ENCODE measurements at places on chromosomes 5 and 9.

GRCh38 chr9:135849181-135849580 lies 58.2 kb downstream of the CAMSAP1 start:
- no peak for DNase-seq

GRCh38 chr5:160938532-160938931 lies 86.5 kb upstream of the ATP10B start:
- DNase-seq: no peak

DNA sequence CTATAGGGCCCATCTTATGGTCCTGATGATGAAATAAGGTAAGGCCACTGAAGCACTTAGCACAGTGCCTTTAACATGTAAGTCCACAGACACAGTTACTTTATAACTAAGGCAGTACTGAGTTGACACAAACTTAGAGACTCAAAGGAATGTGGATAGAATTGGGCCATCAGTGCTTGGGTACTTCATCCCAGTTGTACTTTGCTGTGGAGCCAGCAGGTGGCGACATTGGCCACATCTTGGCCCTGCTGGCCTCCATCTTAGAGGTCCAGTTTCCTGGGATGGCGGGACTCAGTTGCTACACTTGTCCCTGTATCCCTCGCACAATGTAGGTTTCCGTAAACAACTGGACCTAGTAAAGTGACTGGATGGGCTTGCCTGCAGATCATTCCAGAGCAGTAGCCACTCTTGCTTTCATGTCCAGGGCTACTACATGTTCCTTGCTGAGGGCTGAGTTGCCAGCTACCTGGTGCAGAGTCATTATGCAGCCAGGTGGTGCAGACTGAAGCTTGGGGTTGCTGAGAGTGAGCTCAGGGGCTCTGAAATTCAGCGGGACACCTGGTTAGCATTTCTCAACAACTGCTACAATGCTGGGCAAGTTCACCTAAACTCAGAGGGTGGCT lies 10.6 kb downstream of the MTAP start:
- peak; percentile 74 for DNase-seq

DNA sequence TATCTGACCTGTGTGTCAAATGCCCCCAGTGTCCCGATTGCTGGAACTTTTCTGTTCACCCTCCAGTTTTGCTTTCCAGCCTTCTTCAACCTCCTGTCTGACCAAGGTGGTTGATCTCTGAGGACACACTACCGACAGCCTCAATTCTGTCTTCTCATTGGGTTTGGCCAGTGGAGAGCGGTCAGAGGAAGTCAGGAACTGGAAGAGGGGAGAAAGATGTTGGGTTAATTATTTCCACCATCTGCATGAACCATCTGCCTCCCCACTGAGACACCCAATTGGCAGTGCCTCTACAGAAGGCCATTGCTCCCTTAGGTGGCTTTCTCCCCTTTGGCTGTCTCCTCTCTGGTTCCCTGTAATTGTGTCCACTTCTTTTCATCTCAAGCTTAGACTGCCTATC lies 154.3 kb upstream of the RAI14 start:
- no peak for DNase-seq

- no peak for DNase-seq
Measured at GRCh38 chr5:2863133-2863532, 111.7 kb upstream of the IRX2 start.

GRCh38 chr9:94805585-94805984 lies 79.1 kb downstream of the AOPEP start:
- DNase-seq: peak; percentile 61

- DNase-seq: no peak
Measured at GRCh38 chr9:133634081-133634691, 2.0 kb upstream of the DBH start.

GRCh38 chr9:78493166-78493742 lies 196.3 kb downstream of the PSAT1 start:
- DNase-seq: no peak

- DNase-seq: no peak
Measured at GRCh38 chr9:68418259-68418845, 61.9 kb downstream of the PGM5 start.

DNA sequence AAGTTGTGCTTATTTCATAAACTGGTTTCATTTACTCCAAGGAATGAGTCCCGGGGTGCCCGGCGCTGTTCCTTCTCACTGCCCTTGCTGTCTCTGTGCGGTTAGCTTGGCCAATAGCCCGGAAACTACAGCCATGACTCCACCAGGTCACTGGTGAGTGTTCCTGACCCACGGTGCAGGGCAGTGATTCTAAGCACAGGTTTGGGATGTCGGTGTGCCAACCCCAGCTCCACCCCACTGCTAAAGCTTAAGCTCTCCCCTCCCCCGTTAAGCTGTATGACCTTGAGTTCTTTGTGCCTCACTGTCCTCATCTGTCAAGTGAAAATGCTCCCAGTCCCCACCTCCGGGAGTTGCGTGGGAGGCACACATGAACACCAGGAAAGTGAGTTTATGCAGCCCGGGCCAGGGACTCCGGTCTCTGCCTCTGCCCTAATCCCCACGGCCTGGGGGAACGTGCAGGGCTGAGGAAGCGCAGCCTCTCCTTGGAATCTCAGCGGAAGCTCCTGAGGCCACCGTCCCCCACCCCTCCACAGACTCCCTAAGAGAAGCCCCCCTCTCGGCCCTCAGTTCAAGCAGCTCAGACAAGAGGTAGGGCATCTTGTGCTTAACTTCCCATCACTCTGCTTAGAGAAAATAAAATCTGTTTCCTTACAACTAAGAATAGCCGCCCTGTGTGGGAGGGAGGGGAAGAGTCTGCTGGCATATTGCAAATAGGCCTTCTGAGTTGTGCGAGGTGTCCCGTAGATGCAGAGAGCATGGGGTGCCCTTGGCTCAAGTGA lies 92.0 kb upstream of the RAI14 start:
- DNase-seq: no peak

GRCh38 chr9:19116107-19116790 lies 11.0 kb downstream of the PLIN2 start:
- DNase-seq: peak; percentile 15

DNA sequence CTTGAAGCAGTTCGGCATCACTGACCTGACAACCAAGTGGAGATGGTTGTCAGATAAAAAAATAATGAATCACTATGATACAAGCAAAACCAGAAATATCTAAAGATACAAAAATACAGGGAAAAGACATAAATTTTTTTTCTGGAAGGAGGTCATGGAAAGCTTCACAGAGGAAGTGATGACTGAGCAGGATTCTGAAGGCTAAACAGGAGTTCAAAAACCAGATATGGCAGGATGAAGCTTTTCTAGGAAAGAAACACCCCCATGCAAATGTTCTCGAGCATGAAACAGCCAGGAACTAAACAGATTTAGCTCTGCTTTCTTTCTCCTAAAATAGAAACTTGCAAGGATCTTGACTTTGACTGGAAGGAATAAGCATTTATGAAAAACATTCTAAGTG lies 60.7 kb upstream of the IFNE start:
- peak; percentile 45 for DNase-seq

- no peak for DNase-seq
Measured at GRCh38 chr5:145636371-145636770, 198.8 kb downstream of the PRELID2 start.

- DNase-seq: peak; percentile 1
Measured at GRCh38 chr9:68780720-68781119, 75.7 kb downstream of the PIP5K1B start.

- no peak for DNase-seq
Measured at GRCh38 chr5:152288499-152288898, 116.6 kb downstream of the NMUR2 start.

DNA sequence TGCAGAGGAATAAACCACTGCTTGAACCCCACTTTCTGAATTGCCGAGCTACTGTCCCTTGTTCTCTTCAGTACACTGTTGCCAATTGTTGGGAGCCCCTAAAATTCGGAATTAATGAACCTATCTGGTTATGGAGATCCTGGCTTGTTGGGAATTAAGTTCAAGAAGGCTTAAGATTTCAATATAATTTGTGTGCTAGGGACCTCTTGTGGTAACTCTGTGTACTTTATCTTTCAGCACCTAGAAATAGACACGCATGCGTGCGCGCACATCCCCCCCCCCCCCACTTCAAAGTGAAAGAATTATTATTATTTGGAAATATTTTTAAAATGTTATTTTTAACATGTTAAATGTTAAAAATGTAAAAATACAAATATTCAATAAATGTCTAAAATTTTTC lies 53.3 kb upstream of the FAM169A start:
- peak; percentile 66 for DNase-seq

DNA sequence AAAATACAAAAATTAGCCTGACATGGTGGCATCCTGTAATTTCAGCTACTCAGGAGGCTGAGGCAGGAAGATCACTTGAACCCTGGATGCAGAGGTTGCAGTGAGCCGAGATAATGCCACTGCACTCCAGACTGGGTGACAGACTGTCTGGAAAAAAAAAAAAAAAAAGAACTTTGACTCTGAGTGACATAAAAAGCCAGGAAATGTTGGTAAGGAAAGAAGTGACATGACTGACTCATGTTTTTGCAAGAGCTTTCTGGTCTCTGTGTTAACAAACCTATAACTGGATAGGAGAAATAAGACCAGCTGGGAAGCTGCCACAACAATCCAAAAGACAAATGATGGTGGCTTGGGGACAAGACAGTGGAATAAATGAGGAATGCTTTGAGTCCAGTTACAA lies 272.1 kb downstream of the HINT1 start:
- DNase-seq: no peak

DNA sequence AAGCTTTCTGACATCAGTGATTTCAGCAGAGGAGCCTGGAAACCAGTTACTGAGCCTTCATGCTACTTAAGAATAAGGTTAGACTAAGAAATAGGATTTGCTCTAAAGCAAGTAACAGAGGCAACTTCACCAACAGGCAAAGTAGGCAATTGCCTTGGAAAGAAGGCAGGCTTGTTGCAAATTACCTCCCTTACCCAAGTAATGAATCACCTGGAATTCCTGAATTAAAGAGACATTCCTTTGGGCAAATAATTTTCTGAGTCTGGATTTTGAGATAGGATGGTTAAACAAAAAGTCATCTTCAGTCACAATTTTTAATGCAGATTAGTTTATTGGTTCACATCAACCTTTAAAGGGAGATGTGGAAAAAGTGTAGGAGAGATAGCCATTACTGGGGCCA lies 92.8 kb downstream of the ITGA1 start:
- DNase-seq: no peak

- no peak for DNase-seq
Measured at GRCh38 chr5:83025690-83026478, 51.3 kb downstream of the TMEM167A start.
